CD4-positive, alpha-beta T cell (primary cell): ENCODE measurements at places on chromosomes 12 and 14.

GRCh38 chr12:91432089-91432488 lies 249.5 kb upstream of the DCN start:
- H3K27ac ChIP-seq: no peak overlapping the region
- H3K36me3 ChIP-seq: no peaks in the 10 kb centered on the region
- H3K4me1 ChIP-seq: no peaks in the 10 kb centered on the region
- no peaks in the 10 kb centered on the region for H3K27me3 ChIP-seq

DNA sequence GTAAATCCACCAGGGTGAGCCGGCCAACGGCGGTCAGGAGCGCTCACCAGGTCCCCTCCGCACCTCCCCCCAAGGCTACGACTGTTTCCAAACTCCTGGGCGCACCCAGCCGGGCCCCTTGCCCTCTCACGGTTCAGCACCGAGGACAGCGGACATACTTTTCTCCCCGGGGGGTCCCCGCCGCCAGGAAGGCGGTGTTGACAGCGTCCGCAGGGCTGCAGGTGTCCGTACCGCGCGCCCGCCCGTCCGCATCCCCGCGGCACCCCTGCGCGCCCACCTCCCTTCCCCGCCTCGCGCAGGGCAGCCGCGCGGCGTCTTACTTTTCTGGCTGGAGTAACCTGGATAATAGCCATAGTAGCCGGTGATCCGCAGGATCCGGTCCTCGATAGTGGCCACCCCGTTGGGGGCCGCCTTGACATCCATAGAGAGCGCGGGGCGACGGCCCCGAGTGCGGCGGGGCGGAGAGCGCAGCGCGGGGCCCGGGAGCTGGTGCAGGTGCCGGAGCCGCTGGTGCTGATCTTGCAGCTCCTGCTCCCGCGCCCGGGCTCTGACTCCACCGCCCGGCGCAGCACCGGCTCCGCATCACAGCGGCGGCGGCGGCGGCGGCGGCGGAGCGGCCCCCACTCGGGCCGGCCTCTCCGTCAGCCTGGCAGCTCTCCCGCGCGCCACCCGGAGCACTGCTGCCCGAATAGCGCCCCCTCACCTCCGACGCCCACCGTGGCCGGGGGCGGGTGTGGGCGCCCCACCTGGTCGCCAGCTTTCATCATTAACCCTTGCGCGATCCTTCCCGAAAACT lies at the start of gene SLC35F4:
SLC35F4 (minus strand) TSS at position 690 of the 796 bp plus-strand sequence.
- no peaks in the 10 kb centered on the region for H3K36me3 ChIP-seq
- DNase-seq: no peak
- H3K4me3 ChIP-seq: no peak within 1 kb of the TSS
- no peak within 1 kb of the TSS for H3K27ac ChIP-seq

DNA sequence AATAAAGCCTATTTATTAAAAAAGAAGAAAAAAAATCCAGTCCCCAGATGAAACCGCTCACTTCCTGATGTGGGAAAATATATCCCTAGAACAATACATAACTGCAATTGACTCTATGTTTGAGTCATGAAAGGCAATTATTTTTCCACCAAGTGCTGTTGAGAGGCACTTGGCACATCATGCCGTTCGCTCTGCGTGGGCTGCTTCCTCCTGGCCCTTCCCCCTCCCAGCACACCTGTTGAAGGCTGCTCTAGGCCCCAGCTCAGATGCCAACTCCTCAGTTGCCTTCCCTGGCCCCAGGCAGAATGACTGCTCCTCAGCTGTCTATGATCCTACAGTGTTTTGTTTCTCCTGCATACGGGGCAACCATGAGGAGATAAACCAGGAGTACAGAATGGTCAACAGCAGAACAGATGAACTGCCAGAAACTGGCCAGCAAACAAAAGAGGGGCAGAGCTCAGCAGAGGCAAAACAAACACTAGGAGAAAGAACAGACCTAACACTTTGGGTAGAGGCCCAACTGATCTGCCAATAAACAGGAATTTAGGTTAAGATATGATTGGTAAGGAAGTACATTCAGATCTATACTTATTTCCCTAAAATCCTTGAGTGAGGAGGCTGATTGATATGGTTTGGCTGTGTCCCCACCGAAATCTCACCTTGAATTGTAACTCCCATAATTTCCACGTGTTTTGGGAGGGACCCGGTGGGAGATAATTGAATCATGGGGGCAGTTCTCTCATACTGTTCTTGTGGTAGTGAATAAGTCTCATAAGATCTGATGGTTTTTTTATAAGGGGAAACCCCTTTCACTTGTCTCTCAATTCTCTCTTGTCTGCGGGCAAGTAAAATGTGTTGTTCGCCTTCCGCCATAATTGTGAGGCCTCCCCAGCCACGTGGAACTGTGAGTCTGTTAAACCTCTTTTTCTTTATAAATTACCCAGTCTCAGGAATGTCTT lies 58.6 kb downstream of the SLC38A1 start:
- H3K4me1 ChIP-seq: peaks cover 45% of the 10 kb centered on the region
- peaks cover 56% of the 10 kb centered on the region for H3K36me3 ChIP-seq

- H3K27ac ChIP-seq: no peak overlapping the region
- peaks cover 46% of the 10 kb centered on the region for H3K27me3 ChIP-seq
- no peak overlapping the region for H3K4me3 ChIP-seq
- no peaks in the 10 kb centered on the region for H3K4me1 ChIP-seq
- no peaks in the 10 kb centered on the region for H3K36me3 ChIP-seq
- no peak for DNase-seq
These were observed 880 bp upstream of the FLRT2 start for GRCh38 chr14:85528897-85529631.

DNA sequence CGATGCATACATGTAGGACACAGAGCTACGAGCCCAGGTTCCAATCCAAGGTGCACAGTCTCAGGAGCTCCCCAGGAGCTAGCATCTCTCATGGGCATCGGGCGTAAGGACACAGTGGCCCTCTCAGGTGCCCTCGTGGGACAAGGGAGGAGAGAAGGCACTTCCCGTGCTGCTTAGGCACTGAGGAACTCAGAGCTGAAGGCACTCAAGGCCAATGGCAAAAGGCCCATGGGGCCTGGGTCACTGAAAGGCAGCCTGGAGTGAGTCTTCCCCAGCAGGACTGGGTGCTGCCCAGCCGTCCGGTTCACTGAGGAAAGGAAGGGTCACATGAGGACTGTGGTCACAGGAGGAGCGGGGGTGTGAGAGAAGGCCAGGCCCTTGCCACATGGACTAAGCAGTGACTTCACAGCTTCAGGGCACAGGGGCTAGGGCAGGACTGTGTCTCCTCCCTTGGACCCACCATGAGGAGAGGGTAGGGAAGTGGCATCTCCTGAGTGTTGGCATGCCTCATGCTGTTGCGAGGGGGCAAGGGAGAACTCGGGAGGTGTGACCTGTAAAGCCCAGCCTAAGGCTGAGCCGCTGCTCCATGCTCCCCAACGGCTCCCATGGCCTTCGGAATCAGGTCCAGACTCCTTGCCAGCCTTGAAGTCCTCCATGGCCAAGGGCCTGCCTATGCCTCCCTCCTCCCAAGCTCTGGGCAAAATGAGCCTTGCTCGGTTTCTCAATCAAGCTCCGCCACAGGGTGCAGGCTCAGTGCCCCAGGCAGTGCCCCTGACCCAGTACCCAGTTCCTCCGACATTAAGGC lies 51.8 kb downstream of the CHGA start:
- no peak for DNase-seq
- H3K4me3 ChIP-seq: no peak overlapping the region
- H3K27ac ChIP-seq: no peak overlapping the region
- peaks cover 16% of the 10 kb centered on the region for H3K36me3 ChIP-seq
- no peaks in the 10 kb centered on the region for H3K27me3 ChIP-seq

DNA sequence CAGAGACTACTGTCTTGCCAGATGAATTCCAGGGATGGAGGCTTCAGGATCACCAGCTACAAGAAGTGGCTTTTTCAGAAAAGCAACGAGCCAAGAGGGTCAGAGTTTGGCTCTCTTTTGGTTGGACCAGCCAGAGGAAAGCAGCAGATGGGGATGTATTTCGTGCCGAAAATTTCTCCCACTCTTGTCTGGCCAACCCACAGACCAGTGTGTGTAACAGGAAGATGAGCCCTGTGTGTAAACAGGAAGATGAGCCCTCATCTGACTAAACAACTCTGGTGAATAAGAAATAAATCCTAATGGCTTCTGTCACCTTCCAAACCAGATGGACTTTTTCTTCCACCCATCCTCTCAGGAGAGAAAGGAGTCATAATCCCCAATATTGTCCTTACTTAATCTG lies 13.1 kb downstream of the GPR68 start:
- DNase-seq: no peak
- H3K4me1 ChIP-seq: peaks cover 95% of the 10 kb centered on the region
- peaks cover 28% of the 10 kb centered on the region for H3K36me3 ChIP-seq
- peak overlapping the region; percentile 22 for H3K27ac ChIP-seq

DNA sequence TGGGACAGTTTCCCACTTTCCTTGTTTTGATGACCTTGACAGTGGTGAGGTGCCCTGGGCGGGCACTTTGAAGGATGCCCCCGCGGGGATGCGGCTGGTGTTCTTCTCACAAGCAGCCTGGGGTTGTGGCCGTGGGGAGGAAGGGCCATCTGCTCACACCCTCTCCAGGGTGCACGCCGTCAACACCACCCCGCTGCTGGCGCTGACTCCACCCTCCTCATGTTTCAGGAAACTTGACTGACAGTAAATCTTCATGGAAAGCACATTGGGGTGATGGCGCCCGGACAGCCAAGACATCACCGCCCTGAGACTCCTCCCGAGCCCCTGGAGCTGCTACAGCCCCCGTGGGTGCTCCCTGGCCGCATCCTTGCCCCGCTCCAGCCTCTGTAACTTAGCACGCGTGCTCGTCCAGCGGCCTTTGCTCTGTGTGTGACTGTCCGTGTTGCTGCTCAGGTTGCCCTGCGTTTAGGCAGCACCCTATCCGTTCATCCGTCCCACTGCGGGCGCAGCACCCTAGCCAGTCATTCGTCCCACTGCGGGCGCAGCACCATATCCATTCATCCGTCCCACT lies 150.2 kb upstream of the C14orf180 start:
- no peak for DNase-seq
- no peak overlapping the region for H3K4me3 ChIP-seq
- H3K4me1 ChIP-seq: no peaks in the 10 kb centered on the region

- H3K27ac ChIP-seq: no peak overlapping the region
- DNase-seq: no peak
- no peaks in the 10 kb centered on the region for H3K27me3 ChIP-seq
- no peak overlapping the region for H3K4me3 ChIP-seq
- H3K36me3 ChIP-seq: no peaks in the 10 kb centered on the region
- H3K4me1 ChIP-seq: no peaks in the 10 kb centered on the region
These were observed 24.8 kb upstream of the FKBP4 start for GRCh38 chr12:2769866-2770533.

GRCh38 chr14:68981139-68981538 lies 2.0 kb upstream of the ACTN1 start:
- H3K36me3 ChIP-seq: no peaks in the 10 kb centered on the region
- no peaks in the 10 kb centered on the region for H3K27me3 ChIP-seq
- no peak overlapping the region for H3K27ac ChIP-seq
- no peak overlapping the region for H3K4me3 ChIP-seq
- peaks cover 31% of the 10 kb centered on the region for H3K4me1 ChIP-seq
- DNase-seq: no peak

GRCh38 chr12:130971925-130972585 lies 18.3 kb downstream of the ADGRD1 start:
- no peaks in the 10 kb centered on the region for H3K27me3 ChIP-seq
- DNase-seq: no peak
- no peaks in the 10 kb centered on the region for H3K4me1 ChIP-seq
- no peaks in the 10 kb centered on the region for H3K36me3 ChIP-seq

GRCh38 chr12:69352904-69353303 lies 4.7 kb downstream of the LYZ start:
- no peak for DNase-seq
- peaks cover 3% of the 10 kb centered on the region for H3K4me1 ChIP-seq
- no peaks in the 10 kb centered on the region for H3K36me3 ChIP-seq
- no peaks in the 10 kb centered on the region for H3K27me3 ChIP-seq
- no peak overlapping the region for H3K27ac ChIP-seq

DNA sequence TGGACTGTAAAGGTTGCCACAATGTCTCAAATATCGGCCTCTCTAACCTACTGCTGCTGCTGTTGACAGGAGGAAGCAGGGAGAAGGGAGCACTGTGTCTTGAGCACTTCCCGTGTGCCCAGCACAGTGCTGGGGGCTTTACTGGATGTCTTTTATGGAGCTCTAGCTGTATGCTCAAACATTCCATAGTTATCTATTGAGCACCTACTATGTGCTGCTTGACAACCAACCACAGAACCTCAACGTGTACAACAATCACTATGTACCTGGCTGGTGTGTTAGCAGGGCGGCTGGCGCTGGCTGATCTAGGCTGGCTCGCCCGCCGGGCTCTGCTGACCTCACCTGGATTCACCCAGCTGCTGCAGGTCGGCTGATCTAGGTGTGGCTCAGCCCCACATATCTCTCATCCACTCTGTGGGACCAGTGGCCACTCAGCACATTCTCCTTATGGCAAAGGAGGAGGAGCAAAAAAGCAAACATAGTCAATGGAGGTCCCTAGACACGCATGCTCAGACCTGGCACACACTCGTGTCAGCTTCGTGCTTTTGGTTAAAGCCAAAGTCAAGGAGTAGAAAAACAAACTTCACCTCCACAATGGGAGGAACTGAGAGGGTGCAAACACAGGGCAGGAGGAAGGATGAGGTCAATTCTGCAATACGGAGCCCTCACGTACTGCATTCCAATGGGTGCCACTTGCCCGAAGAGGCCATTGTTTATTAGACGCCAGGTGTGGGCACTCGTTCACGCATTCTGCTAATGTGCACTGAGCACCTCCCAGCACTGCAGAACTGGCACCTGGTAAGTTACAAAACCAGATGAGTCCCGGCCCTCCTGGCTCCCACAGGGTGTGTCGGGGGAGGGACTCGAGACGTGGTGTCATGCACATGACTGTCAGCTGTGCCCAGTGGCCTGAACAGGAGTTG lies 147.2 kb downstream of the SCARB1 start:
- H3K4me3 ChIP-seq: no peak overlapping the region
- no peaks in the 10 kb centered on the region for H3K36me3 ChIP-seq
- peaks cover 20% of the 10 kb centered on the region for H3K4me1 ChIP-seq
- no peak for DNase-seq
- H3K27me3 ChIP-seq: no peaks in the 10 kb centered on the region
- no peak overlapping the region for H3K27ac ChIP-seq
